Stimulated activated CD8-positive, alpha-beta memory T cell treated with anti-CD3 and anti-CD28 coated beads, Interleukin-15, amount 100 ng/mL, for 24 hours (primary cell): ENCODE measurements at places on chromosomes 4 and X.

DNA sequence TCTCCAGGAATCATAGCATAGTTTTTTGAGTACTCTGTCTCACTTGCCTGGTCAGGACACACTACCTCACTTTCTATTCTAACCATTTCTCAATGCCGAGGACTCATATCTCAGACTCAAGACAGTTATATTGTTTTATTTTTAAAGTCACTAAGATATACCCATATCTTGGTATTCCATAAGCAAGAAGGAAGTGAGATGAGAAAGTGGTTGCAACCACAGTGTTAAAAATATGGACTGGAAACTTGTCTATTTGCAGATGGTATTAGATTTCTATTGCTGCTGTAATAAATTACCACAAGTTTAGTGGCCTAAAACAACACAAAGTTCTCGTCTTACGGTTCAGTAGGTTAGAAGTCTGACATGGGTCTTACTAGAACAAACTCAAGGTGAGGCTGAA lies 344.8 kb upstream of the MAGEB2 start:
- DNase-seq: no peak

DNA sequence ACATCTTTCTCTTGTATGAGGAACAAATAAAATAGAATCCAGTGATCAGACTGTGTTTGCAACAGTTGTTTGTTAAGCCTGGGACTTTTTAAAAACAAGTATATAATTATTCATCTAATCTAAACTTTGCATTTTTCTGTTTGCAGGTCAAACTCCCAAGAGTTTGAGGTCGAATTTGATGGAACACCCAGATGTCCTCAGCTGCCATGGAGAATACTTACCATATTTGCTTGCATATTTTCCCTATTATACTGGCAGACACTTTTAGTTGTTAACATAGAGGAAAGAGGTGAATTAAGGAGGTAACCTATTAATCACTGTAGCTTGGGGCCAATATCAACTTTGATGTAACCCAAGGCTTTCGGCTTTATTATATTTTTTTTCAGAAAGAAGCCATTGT lies 401.5 kb upstream of the DIPK2B start:
- DNase-seq: no peak

- DNase-seq: no peak
Measured at GRCh38 chr4:176499518-176499917, 179.8 kb downstream of the SPCS3 start.

DNA sequence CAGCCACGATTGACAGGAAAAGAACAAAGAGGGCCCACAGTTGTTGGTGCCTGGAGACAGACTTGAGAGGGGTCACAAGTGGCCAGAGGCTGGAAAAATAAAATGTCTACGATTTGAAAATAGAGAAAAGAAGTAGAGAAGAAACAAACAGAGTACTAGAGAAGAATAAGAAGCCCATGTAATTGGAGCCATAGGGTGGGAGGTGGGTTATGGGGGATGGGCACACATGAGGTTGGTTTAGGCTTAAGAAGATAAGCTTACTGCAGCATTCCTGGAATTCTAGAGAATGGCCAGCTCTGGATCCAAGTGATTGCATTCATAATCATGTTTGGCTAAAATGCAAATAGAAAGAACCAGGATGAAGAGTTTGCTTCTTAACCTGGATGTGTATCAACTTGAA lies 210.7 kb downstream of the MAML3 start:
- no peak for DNase-seq

GRCh38 chrX:136063340-136064079 lies 78.3 kb downstream of the SLC9A6 start:
- DNase-seq: no peak

GRCh38 chrX:47235691-47236103 lies 2.9 kb downstream of the USP11 start:
- DNase-seq: no peak

DNA sequence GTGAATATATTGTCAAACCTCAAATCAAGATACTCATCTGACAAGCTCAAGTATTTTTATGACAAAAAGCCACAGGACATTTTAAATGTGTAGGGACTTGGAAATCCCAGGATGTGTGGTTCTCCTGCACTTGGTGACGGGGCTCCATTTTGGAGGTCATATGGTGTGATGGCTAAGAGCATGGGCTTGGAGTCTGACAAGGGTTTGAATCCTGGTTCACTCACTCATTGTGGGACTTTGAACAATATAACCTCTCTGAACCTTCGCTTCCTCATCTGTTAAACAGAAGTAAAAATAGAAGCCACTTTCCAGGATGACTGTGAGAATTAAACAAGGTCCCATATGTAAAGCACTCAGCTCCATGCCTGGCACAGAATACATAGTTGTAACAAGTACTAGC lies 99.6 kb downstream of the SMIM20 start:
- no peak for DNase-seq

- no peak for DNase-seq
Measured at GRCh38 chrX:11462136-11462535, 168.9 kb downstream of the AMELX start.

DNA sequence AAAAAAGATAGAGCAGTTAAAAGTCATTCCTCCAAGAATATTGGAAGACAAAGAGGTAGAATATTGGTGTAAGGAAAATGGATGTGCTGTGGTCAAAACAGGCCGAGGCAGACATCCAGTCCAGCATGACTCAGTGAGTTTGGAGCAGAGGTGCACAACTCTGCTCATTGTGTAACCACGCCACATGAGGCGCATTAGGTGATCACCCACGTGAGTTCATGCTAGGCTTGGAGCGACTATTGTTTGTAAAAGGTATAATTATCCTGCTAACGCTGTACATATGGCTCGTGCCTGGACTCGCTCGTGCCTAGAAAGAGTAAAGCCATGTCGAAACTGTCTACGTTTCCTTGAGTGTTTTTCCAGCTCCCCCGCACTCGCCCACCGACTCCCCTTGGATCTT lies 23.9 kb downstream of the C4orf54 start:
- no peak for DNase-seq

DNA sequence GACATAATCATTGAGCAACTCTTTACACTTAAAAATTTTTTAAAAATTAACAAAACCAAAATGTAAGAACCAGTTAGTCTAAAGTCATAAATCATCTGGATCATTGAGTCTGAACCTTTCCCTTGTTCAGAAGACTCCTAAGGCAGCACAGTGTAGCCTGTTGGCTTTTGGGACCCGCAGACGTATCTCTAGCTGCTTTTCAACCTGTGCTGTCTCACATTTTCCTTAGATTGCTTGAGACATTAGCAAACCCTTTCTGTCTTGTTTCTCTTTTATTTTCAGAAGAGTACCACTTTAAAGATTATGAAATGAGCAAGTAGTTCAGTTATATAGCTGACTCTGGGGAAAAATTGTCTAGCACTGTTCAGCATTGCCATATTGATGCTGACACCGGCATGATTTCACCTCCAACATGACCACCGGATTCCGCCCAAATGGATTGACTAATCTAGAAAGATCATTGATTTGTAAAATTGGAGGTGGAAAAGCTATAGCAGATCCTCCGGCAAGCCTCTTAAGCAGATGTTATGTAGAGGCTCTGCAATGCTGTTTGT lies 8.9 kb downstream of the TCEANC start:
- DNase-seq: no peak

DNA sequence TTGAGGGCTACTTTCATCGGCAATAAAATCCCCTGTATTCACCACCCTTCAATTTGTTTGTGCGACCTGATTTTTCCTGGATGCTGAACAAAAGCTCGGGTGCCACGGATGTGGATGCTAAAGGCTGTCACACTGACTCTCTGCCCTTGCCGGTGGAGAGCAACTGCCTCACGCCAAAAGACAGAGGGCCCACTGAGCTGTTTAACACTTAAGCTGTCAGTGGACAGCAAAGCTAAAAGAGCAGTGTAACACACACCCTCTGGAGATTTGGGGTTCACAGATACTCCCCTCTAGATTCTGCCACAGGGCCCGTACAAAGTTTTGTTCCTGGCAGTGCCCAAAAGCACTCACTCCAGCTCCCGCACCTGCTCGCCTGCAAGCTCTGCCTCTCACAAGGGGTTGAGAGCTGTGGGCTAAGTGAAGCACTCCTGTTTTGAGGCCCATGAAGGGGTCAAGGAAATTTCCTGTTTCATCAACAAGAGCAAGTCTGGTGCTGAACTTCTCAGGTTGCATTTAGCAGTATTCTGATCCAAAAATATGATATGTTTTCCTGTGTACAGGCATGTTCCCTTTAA lies 1571.9 kb downstream of the ADGRL3 start:
- no peak for DNase-seq

- DNase-seq: no peak
Measured at GRCh38 chrX:85994797-85995196, 52.6 kb downstream of the CHM start.

GRCh38 chr4:25592736-25593135 lies 62.9 kb upstream of the SLC34A2 start:
- DNase-seq: no peak

DNA sequence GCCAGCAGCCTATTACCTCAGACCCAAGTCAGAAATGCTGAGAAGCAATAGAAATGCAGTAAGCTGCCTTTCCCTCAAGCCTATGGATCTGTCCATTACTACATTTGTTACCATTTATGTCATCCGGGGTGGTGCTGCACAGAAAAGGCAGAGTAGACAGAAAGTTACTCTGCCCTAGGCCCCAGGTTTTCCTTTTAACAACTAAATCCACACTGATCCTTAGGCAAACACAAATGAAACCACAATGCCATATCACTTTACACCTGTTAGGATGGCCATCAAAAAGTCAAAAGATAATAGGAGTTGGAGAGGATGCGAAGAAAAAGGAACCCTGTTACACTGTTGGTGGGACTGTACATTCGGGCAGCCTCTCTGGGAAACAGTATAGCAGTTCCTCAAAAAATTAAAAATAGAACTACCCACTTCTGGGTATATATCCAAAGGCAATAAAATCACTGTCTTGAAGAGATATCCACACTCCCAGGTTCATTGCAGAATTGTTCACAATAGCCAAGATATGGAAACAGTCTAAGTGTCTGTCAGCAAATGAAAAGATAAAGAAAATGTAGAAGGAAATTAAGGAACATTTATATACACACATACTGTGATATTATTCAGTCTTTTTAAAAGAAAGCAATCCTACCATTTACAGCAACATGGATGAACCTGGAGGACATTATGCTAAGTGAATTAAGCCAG lies 186.3 kb downstream of the NWD2 start:
- no peak for DNase-seq

DNA sequence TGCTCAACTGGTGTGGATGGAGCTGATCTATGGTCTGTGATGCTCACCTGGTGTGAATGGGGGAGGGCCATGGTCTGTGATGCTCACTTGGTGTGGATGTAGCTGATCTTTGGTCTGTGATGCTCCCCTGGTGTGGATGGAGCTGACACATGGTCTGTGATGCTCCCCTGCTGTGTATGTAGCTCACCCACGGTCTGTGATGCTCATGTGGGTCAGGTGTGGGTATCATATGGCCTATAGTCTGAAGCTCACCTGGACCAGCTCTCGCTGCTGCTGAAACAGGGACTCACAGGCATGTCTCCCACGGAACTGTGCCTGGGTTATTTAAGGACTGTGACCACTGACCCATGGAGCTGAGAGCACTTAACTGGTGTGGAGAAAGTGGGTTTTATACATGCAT lies 109.7 kb downstream of the CRLF2 start:
- no peak for DNase-seq

DNA sequence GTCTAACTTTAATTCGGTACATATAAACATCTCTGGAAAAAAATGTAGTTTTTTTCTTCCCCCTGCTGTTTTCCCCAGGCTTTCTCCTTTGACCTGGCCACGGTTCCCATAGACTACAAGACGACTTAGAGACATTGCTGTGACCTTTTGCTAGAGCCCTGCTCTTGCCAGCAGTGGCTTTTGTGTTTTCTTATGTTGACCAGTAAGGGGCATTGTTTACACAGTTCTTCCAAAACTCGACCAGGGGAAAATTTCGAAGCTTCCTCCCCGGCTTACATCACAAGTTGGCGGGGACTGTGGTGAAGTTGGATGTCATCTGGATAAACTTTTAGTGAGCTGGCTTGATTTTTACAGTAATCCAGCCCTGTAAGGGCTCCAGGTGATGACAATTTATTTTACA lies 9.3 kb downstream of the CCDC160 start:
- no peak for DNase-seq

DNA sequence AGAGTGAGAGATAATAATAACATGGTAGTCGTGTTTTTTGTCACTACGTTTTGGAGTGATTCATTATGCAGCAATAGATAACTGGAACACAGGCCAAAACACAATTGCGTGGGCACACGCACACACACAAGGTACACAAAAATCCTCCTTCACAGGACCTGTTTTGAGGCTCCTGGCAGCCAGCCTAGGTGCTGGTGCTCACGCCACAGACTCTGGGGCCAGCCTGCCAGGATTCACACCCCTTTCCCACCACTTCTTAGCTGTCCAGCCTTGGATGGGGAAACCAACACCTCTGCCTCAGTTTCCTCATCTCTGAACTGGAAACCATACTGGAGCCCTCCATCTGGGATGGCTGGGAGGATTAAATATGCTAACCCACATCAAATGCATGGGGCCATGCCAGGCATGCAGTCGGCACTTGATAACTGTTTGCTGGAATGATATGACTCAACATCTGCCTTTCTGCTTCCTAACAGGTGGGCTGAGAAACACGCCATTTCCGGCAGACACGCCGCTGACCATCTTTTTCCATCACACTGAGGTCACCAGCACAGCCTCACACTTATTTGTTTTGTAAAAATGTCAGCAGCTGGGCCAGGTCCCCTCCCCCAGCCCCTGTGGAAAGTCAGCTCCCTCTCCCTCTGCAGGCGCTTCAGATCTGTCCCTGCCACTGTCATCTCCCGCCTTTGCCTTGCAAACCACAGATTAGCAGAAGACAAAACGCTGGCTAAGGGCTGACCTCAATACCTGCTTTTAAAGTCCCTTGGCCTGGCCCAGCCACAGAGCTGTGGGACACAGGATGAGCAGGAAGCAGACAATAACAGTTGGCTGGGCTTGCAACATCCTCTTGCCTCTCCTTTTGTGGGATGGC lies 237.5 kb downstream of the BCOR start:
- DNase-seq: peak; percentile 37

- DNase-seq: no peak
Measured at GRCh38 chrX:48883729-48884128, 13.8 kb downstream of the TIMM17B start.

- DNase-seq: no peak
Measured at GRCh38 chr4:155972098-155972497, 18.4 kb upstream of the CTSO start.

DNA sequence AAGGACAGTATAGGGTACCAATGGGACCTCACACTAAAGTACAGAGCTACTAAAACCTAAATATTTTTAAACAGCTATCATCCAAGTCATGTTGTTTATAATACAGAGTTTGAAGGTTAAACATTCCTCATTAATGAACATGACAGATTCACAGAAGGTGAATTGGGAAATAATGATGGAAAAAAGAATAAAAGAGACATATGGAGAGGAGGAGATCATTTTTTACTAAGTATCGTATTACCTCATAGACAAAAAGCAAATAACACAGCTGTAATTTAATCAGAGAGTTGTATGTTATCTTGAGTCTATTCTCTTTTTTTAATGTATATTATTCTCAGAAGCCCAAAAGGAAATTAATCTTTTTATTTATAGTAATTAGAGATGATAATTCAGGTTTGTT lies 7.9 kb downstream of the PLK4 start:
- DNase-seq: no peak
